ENCODE measurements at places on chromosomes 5 and 9.

- DNase-seq = no peak
These were observed 4.5 kb downstream of the TTC23L start for GRCh38 chr5:34843497-34843896.

- no peak for DNase-seq
These were observed 88.7 kb upstream of the PHF24 start for GRCh38 chr9:34869390-34869789.

DNA sequence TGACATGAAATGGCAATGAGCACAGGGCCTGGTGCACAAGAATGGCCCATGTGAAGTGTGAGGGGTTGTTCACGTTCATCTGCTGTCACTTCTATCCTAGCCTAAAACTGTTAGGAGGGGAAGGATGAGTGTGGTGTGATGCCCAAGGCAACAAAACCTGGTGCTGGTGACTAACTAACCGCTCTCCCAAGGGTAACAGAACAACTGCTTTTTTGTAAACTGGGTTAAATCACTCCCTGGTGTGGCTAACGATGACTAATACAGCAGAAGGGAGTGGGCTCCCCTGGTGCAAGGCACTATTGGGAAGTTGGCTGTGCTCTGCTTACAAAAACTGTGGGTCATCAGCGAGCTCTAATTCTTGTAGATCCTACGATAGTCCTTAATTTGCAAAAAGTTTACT lies 103.2 kb upstream of the VCAN start:
- DNase-seq = no peak

GRCh38 chr5:128195316-128195715 lies 111.8 kb downstream of the SLC12A2 start:
- DNase-seq = no peak

DNA sequence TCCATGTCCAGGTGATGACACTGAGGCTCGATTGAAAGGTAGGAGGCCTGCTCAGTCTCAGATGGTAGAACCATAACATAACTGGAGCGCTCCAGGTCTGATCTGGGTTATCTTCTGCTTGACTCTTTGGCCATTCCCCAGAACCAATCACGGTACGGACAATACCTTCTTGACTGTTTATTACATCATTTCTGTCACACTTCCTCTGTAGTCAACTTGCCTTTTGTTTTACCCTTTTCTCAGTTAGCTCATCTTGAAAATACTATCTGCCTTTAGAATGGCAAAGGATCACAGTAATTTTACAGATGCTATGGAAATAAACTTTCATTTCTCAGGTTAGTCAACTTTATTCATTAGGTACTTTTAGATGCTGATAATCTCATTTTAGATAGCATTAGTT lies 22.4 kb downstream of the GLRA1 start:
- DNase-seq = no peak

GRCh38 chr9:114350636-114351401 lies 21.1 kb downstream of the ORM2 start:
- no peak for DNase-seq

DNA sequence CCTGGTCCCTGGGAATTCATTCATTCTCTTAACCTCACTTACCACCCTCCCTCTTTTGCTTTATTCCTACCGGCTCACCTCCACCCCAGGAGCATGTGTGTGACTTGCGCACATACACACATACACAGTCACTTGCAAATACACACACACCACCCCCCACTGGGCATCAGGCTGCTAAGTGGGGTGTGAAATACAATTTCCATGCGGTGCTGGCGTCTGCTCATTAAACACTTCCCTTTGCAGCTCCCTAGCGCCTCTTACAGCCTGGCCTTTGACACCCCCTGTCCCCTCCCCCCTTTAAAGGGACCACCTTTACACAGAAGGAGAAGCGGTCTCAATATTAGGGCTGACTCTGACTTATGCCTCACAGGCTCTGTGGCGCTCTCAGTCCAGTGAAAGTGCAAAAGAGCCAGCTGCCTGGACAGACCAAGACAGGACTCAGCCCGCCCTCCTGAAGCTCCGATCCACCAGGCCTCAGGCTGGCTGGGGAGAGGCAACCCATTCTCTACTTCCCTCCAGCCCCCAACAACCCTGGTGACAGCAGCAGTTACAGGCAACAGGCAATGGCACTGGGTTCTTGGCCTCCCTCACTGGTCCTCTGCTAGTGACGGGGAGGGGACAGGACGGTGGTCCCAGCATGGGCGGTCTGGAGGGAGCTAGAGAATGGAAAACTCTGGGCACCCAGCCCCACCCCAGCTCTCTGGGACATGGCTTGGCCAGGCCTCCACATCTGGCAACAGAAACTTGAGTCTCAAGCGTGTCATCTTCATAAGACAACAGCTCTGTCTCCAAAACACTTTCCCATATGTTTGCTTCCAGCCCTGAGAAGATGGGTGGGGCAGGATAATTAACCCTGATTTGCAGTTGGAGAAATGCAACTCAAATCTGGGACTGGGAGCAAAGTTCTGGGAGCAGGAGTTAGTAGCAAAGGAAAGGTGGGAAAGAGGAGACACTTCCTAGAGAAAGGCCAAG lies 12.0 kb downstream of the ENHO start:
- no peak for DNase-seq

- no peak for DNase-seq
These were observed 1.2 kb upstream of the AK3 start for GRCh38 chr9:4742246-4742645.
